ENCODE measurements at places on chromosomes 1 and 21. TPM values are rescaled to one million over a fixed set of nuclear protein-coding genes. Genes with fewer than 3 reads are reported as not detected.

SYNC gene
- total RNA-seq: 8.7 TPM

GOLT1A gene
- total RNA-seq: 4.1 TPM

NR1I3 gene
- not detected for total RNA-seq

DCDC2B gene
- not detected for total RNA-seq

TUT4 gene
- 18.0 TPM for total RNA-seq

LRRIQ3 gene
- total RNA-seq: 1.0 TPM

VAV3 gene
- total RNA-seq: 1.3 TPM

SHC1 gene
- total RNA-seq: 144 TPM

NID1 gene
- total RNA-seq: 4.1 TPM

S100A16 gene
- total RNA-seq: 520 TPM

NUP210L gene
- not detected for total RNA-seq

OLIG2 gene
- not detected for total RNA-seq

TNFRSF25 gene
- 3.7 TPM for total RNA-seq

KIAA1614 gene
- 1.0 TPM for total RNA-seq

CCDC190 gene
- total RNA-seq: not detected

CAPN8 gene
- total RNA-seq: 0.23 TPM

KIF17 gene
- 1.2 TPM for total RNA-seq

CD53 gene
- not detected for total RNA-seq

BMP8B gene
- total RNA-seq: 4.3 TPM

KCNE1 gene
- total RNA-seq: not detected

PRELP gene
- total RNA-seq: not detected

C1orf115 gene
- total RNA-seq: 5.8 TPM

NBPF3 gene
- total RNA-seq: 6.3 TPM

CFHR1 gene
- total RNA-seq: 0.24 TPM

FTCD gene
- total RNA-seq: not detected

TCHHL1 gene
- not detected for total RNA-seq

OR2L3 gene
- not detected for total RNA-seq

FCRL4 gene
- not detected for total RNA-seq
